CD4-positive, alpha-beta T cell treated with Interferon gamma for 1 hour (primary cell): ENCODE measurements at places on chromosomes 6 and 20.
A peak's percentile ranks its signal among the peaks of the same experiment; 100 is the strongest.

GRCh38 chr6:43086022-43086658 is 10.0 kb downstream of the PTK7 start:
- no peak for DNase-seq

DNA sequence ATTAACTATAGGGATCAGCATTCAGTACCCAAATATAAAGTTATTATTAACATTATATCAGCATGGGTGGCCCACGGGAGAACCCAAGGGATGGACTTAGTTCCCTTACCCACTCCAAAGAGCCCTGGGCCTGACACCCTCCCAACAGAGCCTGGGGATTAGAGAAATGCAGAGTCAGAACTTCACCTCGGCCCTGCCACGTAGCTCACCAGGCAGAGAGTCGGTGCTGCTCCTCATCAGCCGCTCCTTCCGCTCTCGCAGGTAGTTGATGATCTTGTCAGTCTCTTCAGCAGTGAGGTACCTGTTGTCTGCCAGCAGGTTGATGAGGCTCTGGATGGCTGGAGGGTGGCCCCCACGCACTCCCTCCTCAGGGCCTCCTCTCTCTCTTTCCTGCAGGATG is 26.6 kb downstream of the NCOA5 start:
- DNase-seq: no peak

DNA sequence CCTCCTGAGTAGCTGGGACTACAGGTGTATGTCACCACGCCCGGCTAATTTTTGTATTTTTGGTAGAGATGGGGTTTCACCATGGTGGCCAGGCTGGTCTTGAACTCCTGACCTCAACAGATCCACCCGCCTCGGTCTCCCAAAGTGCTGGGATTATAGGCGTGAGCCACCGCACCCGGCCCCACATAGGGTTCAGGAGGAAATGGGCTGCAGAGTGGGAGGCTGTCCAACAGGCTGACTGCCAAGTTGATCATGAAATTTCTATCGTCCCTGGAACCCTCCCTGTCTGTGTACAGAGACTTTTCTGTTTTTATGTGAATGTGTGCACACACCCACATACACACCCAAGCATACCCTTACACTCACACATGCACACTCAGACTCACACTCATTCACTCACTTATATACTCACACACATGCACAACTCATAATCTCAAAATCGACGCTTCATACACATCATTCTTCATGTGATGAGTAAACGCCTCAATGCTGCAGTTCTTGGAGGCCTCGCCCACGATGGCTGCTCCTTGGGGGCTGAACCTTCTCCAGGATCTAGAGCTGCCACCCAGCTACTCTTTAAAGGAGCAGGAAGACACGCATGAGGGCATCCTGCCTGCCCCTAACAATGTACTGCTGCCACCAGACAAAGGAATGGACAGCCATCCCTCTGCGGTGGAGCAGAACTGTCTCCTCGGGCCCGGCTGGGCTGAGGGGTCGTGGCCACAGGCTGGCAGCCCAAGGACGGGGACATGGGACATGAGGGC is 35.6 kb downstream of the SUN5 start:
- no peak for DNase-seq

- DNase-seq: no peak
Measured at GRCh38 chr20:11783102-11783850, 134.4 kb upstream of the BTBD3 start.

- DNase-seq: no peak
Measured at GRCh38 chr20:47419953-47420514, 63.5 kb upstream of the ZMYND8 start.

DNA sequence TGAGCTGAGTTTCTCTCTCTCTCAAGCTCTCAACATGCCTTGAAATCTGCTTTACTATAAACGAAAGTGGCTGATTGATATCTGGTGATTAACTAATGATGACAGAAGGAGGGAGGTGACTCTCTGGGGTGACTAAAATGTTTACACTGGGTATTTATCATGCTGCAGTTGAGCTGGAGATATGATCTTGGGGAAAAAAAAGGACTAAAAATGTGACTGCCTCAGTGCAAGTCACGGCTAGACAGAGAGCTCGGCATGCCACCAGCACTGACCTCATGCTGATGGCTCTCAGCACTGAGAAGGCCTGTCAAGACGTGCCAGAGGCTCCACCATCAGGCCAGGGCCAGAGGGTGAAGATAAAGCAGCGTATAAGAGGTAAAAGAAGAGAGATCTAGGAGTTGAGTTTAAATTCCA is 103.1 kb upstream of the SPACA1 start:
- no peak for DNase-seq

DNA sequence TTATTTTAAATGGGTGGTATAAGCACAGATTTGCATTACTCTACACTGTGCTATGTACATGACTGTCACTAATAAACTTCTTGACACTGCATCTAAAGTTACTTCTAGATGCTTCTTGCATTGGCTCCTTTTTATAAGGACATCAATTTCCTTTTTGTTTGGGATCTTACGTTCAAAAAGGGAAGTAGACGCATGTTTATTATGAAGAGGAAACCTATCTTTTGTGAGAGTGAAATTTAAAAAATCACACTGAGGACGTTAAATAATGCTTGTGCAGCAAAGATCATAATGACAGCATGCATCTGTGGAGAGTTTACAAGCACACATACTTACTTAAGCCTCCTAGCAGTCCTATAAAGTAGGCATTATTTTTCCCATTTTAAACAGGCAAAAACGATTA is 479.5 kb downstream of the CD83 start:
- DNase-seq: no peak

DNA sequence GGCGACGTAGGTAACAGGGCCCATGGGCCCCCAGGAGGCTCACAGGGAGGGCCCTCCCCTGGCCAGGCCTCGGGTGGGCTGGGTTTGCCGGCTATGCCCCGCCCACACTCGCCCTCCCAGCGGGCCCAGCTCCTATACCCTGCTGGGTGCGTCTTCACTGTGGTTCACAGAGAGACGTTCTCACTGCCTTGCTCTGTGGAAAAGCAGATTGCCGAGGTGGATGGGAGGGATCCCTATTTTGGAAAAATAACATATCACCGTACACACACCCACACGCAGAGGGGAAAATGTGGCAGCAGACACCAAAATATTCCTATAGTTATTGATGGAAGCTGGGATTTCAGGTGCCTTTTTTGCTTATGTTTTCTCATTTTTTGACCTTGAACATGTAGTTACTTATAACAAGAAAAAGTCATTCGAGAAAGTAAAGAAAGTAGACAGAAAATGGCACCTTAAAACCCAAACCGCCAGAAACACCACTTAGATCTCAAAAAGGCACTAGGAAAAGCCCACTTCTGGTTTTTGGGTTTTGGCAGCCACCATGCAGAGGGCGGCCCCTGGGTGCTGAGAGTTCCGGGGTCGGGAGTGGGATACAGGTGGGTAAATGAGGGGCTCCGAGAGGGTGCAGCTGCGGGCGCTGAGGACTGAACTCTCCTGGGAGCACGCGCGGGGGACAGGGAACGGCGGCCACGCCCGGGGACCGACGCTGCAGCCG is 49.4 kb downstream of the TMEM242 start:
- peak; percentile 71 for DNase-seq

- DNase-seq: no peak
Measured at GRCh38 chr20:5216663-5217062, 89.9 kb downstream of the CDS2 start.

GRCh38 chr20:22921595-22922421 is 113.3 kb upstream of the SSTR4 start:
- no peak for DNase-seq

GRCh38 chr6:134287859-134288537 is 29.9 kb downstream of the SGK1 start:
- no peak for DNase-seq

- DNase-seq: no peak
Measured at GRCh38 chr6:124978451-124979293, 16.4 kb downstream of the RNF217 start.

GRCh38 chr6:14353798-14354197 is 236.2 kb downstream of the CD83 start:
- no peak for DNase-seq

GRCh38 chr20:24059174-24059573 is 70.6 kb upstream of the GGTLC1 start:
- DNase-seq: no peak

DNA sequence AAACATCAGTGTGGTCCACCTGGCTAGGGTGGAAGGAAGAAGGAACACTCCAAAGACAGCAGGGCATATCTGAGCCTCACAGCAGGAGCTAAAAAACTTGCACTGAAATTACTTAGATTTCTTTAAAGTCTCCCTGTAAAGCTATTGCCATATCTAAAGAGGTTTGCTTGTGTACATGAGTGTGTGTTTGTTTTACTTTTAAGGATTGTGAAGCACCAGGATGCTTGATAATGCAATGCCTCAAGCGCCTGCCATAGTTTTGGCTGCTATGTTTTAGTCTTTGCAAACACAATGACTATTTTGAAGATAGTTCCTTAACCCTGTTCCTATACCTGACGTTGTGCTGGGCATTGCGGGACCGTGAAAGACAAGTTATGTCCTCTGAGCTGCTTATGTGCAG is 65.0 kb downstream of the ID4 start:
- no peak for DNase-seq

- no peak for DNase-seq
Measured at GRCh38 chr6:128039543-128039942, 138.7 kb upstream of the THEMIS start.

DNA sequence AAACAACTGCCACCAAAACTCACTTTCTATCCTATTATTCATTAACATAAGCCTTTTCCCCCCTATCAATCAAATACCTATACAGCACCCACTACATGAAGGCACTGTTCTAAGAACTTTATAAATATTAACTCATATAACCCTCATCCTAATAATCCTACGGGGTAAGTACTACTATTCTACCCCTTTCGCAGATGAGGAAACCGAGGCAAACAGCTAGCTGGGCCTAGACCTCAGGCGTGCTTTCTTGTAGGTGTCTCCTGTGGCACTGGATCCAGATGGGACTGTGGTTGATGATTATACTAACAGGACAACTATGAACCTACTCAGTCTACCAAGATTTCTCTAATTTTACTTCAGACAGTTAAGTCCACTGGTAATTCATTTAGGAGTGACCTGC is 131.6 kb downstream of the ZMYND8 start:
- no peak for DNase-seq

DNA sequence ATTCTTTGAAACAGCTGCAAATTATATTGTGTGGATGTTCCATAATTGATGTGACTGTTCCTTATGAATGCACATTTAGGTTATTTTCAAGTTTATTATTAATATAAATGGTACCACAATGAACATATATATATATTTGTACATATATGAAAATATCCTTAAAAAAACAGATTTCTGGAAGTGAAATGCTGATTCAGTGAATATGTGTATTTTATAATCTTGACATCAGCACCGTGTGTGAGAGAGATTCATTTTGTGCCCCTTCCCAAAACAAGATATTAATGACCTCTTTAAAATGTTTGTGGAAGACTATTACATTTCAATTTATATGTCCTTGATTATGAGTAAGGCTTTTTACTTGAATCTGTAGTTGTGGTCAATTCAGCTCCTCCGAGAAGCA is 75.7 kb upstream of the PTPRT start:
- DNase-seq: no peak

DNA sequence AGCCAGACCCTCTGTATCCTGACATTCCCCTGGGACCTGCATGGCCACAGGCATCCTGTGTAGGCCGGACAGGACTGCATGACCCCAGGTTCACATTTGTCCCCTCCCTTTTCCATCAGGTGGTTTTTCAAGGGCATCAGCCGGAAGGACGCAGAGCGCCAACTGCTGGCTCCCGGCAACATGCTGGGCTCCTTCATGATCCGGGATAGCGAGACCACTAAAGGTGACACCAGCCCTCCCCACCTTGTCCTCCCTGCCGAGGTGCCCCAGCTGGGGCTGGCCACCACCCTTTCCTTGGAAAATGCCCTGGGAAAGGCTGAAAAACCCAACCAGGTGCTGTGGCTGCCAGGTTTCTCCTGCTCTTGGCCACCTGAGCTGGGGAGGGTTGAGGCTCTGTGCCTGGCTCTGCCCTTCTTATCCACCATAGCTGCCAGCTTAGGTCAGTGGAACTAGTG is 27.6 kb downstream of the HCK start:
- DNase-seq: no peak

DNA sequence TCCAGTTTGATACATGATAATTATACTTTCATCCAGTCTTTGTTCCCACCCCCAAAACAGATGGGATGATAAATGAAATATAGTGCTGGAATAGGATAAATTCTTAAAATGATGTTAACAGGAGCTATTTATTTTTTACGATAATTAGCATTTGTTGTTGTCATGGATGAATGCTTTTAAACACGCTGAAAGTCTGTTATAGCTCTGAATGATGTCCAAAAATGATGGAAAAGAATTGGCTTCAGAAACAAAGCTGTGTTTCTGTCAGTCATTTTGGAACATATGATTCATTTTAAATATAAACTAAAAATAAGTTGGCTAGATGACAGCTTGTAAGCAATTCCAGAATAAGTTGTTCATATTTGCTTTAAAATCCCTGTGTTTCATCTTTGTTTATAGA is 237.4 kb downstream of the GRIK2 start:
- no peak for DNase-seq
